ENCODE measurements at places on chromosomes 13 and 19.
A peak's percentile ranks its signal among the peaks of the same experiment; 100 is the strongest.

DNA sequence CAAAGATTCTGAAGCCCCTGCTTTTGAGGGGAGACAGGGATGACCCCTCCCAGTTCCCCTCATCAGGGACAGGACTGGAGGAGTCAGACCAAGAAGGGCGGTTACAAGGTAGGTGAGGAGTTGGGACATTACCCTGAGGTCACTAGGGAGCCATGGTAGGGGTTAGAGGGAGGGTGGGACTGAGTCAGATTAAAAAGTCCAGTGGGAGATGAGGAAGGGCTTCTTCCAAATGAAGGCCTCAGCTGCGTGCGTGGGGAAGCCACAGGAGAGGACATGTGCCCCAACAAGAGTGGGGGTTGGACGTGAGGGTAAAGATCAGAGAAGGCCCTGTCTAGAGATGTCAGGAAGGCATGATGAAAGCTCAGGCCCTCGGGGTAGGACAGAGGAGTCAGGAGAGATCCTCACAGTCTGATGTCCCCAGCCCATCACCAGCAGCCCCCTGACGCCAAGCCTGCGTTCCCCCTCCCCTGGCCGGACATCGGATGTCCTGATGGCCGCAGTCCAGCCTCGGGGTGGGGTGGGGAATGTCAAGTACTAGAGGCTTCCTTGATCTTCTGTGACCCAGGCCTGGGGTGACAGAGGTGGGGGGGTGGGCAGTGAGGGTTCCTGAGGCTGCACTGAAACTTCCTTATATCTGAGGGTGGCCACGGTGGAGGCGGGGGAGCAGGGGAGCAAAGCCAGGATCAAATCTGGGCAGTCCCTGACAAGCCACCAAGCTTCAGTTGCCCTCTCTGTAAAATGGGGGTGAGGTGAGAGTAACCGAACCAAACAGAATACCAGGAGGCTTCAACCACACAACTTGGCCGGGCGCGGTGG, 6.5 kb upstream of the MFSD12 start:
- DNase-seq, result no peak

DNA sequence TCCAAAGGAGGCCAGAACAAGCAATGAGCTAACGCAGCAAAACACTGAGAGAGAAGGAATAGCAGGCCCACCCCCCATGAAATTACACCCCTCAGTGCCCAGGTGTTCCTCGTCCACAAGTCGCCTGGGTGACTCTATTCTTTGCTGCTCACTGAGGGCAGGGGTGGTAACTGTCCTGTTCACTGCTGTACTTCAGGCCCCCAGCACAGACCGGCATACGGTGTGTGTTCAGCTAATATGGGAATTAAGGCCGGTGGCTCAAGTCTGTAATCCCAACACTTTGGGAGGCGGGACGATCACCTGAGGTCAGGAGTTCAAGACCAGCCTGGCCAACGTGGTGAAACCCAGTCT, 31.9 kb downstream of the DHRS12 start:
- DNase-seq, result no peak

DNA sequence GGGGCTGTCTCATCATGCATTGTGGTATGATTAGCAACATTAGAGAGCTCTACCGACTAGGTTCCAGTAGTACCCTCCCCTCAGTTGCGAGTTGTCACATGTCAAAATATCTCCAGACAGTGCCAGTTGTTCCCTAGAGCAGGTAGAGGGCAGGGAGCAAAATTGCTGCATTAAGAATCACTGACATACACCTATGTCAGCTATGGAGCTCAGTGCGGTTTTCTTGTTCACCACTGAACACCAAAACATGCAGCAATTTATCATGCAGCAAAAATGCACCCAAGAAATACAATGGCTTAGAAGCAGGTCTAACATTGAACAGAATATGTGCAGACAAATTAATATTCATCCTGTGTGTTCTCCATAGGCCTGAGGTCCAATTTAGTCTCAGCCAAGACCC, 186.9 kb upstream of the STARD13 start:
- DNase-seq, result no peak

DNA sequence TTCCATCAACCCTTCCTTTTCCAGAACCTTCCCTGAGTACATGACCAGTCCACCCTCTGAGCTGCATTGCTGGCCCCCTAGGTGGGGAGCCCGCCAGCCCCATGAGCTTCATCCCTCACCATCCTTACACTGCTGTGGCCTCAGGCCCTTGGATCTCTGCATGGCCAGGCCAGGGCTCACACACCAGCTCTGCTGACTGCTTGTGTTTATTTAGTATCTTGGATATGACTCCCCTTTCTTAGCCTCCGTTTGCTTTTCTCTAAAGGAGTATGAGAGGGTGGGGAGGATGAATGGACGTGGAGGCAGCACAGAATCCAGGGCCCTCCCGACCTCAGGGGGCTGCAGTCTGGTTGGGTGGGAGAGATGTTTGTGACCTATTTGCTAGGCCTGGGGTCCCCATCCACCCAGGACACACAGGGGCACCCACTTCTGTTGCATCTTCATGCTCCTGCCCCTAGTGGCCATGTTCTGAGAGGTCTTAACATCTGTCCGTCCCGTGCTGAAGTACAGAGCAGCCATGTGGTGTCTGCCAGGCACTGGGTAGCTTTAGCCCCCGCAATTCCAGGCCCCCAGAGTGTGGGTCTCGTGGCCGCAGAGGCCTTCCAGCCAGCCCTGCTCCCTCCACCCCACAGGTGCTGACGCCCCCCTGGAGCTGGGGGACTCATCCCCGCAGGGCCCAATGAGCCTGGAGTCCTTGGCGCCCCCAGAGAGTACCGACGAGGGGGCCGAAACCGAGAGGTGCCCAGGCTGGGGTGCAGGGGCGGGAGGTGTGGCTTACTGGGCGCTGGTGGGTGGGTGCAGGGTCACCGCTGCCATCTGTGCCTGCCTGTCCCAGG, 13.0 kb downstream of the ARHGEF1 start:
- DNase-seq, result no peak

DNA sequence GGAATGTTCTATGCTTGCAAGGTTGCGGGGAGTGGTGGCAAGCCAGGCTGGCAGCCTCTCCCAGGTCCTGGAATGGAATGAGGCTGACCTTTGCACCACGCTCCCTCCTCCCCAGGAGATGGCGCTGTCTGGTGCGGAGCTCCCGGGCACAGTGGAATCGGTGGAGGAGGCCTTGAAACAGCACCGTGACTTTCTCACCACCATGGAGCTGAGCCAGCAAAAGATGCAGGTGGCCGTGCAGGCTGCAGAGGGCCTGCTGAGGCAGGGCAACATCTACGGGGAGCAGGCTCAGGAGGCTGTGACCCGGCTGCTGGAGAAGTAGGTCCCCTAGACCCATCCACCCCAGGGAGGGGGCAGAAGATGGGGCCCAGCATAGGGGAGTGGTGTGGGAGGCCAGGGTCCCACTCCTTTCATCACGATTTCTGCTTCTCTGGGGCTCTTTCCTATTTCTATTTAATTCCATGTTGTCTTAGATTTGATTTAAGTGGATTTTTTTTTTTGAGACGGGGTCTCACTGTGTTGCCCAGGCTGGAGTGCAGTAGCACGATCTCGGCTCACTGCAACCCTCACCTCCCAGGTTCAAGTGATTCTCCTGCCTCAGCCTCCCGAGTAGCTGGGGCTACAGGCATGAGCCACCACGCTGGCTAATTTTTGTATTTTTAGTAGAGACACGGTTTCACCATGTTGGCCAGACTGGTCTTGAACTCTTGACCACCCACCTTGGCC, 53.2 kb upstream of the SHKBP1 start:
- peak; percentile 88 for DNase-seq

- no peak for DNase-seq
These were observed 11.9 kb downstream of the ARHGAP33 start for GRCh38 chr19:35787227-35787799.

DNA sequence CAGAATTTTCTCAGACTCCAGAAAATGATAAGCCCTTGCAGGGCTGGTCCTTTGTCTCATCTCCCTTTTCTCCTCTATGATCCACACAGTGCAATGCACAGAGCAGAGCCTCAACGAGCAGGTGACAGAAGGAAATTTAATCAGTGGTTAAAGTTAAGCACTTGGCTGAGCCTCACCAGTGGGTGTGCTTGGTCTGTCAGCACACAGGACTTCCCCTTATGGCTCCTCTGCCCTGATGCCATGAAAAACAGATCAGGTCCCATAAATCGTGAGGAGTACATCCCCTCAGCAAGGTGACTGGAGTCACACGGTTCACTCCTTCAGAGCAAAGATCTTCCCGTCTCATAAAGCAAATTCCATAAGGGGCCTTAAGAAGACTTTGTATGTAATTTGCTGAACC, 818.2 kb downstream of the UQCRFS1 start:
- DNase-seq, result no peak

GRCh38 chr13:57635541-57636085, 4.1 kb downstream of the PCDH17 start:
- no peak for DNase-seq

DNA sequence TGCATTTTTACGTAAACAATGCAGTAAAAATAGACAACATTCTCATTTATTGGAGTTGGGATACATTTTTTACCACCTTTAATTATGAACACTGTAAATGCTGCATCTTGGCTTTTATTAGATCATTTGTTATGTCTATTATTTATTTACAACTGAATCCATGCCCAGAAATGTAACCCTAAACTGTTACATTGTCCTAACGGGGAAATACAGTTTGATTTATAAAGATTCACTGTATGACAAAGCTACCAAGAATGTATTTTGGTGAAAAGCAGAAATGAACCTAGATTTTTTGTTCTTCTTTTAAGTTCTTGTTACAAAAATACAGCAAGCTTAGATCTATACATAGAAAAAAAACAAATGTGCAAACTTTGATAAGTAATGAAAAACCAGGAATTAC, 1.1 kb downstream of the METTL21C start:
- DNase-seq, result no peak

DNA sequence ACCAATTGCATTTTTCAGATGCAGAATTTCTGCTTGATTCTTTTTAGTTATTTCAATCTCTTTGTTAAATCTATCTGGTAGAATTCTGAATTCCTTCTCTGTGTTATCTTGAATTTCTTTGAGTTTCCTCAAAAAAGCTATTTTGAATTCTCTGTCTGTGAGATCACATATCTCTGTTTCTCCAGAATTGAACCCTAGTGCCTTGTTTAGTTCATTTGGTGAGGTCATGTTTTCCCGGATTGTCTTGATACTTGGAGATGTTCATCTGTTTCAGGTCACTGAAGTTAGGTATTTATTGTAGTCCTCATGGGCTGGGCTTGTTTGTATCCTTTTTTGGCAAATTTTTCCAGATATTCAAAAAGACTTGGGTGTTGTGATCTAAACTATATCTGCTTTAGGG, 202.9 kb upstream of the SERP2 start:
- no peak for DNase-seq

DNA sequence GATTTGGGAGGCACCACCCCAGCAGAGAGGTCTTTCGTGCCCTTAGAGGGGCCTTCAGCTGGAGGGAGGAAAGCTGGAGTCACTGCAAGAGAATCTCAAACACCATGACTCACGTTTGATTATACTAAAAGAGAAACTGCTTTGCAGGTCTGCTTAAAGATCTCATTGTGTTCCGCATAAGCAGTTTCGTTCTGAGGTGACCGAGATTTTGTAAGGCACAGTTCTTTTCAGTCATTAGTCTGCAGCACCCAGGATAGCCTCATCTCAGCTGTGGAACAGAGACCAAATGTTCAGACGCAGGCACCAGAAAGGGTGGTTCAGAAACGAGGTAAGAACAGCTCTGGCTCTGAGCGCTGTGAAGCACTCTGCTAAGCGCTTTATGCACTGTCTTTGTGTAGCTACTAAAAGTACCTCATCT, 71.2 kb upstream of the GTF3A start:
- no peak for DNase-seq

DNA sequence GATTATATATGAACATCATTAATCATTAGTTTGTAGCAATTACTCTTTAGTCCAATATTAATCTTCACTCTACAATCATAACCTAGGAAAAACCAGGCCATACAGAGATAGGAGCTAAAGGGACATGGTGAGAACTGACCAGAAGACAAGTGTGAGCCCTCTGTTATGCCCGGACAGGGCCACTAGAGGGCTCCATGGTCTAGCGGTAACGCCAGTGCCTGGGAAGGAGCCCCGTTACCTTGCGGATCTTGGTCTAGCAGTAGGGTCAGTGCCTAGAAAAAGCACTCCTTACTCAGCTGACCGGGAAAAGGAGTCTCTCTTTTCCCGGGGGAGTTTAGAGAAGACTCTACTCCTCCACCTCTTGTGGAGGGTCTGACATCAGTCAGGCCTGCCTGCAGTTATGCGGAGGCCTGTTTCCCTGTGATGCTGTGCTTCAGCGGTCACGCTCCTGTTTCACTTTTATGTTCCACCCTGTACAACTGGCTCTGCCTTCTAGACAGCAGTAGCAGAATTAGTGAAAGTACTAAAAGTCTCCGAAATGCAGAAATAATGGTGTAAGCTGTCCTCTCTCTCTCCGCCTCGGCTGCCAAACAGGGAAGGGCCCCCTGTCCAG, 13.8 kb downstream of the OR7D4 start:
- DNase-seq, result peak; percentile 62

DNA sequence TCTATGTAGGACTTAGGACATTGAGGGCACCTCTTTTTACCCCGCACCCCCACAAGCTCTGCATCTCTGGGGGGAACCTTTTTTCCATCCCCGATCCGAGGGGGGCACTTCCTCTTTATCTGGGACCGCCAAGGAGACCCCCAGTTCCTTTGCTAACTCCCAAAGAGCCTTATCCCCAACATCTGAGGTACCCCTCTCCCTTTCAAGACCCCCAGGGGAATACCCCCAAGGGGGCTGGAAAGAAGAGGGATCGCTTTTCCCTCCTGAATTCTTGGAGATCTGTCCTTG, 1.1 kb downstream of the TNFSF9 start:
- no peak for DNase-seq

- peak; percentile 63 for DNase-seq
These were observed 22.8 kb upstream of the CEACAM20 start for GRCh38 chr19:44552324-44552723.

DNA sequence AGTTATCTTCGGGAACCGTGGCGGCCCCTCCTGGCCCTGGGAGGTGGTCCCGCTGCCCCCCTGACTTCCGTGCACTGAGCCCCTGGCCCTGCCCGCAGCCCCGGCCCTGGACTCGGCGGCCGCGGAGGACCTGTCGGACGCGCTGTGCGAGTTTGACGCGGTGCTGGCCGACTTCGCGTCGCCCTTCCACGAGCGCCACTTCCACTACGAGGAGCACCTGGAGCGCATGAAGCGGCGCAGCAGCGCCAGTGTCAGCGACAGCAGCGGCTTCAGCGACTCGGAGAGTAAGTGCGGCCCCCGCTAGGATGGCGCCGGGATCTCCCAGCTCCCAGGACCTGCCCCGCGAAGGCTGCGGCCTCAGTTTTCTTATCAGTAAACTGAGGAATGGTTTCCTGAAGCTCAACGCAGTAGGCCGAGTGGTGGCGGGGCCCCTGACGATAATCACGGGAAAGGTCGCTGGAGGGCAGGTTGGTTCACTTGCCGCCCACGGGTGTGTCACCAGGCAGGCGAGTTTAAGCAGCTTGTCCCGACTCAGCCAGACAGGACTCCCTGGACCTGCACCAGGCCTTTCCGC, 924 bp downstream of the RGCC start:
- DNase-seq, result no peak

- DNase-seq, result no peak
These were observed 50.9 kb upstream of the C13orf46 start for GRCh38 chr13:114024603-114025404.

GRCh38 chr13:74931698-74932433, 550.1 kb downstream of the TBC1D4 start:
- no peak for DNase-seq
